ENCODE measurements at places on chromosomes 4 and X.

GRCh38 chr4:98199247-98199646, 56.0 kb upstream of the STPG2 start:
- DNase-seq = no peak

DNA sequence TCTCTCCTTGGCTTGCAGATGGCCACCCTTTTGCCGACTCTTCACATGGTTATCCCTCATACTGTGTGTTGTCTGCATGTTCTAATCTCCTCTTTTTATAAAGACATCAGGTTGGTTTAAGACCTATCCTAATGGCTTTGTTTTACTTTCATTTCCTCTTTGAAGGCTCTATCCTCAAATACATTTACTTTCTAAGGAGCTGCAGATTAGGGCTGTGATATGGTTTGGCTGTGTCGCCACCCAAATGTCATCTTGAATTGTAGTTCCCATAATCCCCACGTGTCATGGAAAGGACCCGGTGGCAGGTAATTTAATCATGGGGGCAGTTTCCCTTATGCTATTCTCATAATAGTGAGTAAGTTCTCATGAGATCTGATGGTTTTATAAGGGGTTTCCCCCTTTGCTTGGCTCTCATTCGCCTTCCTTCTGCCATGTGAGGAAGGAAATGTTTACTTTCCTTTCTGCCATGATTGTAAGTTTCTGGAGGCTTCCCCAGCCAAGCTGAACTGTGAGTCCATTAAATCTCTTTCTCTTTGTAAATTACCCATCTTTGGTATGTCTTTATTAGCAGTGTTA, 204.5 kb downstream of the RELL1 start:
- no peak for DNase-seq

- DNase-seq = no peak
Observed at GRCh38 chr4:105526656-105527055, 25.8 kb upstream of the ARHGEF38 start.

GRCh38 chr4:13527981-13528820, 16.1 kb downstream of the NKX3-2 start:
- DNase-seq = no peak

- no peak for DNase-seq
Observed at GRCh38 chr4:32042486-32043247, 1322.5 kb downstream of the PCDH7 start.

- DNase-seq = no peak
Observed at GRCh38 chrX:39497702-39498265, 600.0 kb downstream of the BCOR start.

GRCh38 chr4:140156529-140157171, 2.7 kb upstream of the MAML3 start:
- DNase-seq = no peak

DNA sequence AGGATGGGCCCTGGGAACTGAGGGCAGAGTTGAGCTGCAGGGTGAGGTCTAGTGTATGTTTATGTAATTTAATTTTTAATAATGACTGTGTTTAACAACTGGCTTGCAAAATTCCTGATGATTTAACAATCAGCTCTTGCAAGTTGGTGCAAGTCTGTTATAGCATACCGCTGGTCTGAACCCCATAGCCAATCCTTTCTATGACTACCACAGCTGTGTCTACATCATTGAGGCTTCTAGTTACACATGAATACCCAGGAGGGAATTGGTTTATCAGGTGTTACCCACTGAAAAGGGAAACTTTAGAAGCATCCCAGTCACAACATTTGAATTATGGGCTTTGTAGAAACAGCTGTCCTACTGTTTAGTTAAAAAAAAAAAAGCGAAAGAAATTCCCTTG, 38.3 kb downstream of the SUPT20HL1 start:
- no peak for DNase-seq

DNA sequence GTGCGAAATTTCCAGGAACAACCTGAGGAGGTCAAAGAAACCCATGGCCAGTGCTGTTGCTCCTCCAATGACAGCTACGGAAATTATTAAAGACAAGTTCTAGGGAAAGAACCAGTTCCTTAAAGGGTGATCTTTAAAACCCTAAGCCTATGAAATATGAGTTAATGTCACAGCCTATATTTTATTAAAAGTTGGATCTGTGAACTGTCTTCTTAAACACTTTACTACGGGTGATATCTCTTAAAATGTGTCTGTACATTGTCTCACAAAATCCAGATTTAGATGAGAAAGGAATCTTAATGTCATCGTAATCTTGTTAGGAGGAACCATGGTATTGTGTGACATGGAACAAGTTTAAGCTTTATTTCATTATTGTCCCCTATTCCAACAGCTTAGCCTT, 46.3 kb upstream of the VCX3B start:
- no peak for DNase-seq

DNA sequence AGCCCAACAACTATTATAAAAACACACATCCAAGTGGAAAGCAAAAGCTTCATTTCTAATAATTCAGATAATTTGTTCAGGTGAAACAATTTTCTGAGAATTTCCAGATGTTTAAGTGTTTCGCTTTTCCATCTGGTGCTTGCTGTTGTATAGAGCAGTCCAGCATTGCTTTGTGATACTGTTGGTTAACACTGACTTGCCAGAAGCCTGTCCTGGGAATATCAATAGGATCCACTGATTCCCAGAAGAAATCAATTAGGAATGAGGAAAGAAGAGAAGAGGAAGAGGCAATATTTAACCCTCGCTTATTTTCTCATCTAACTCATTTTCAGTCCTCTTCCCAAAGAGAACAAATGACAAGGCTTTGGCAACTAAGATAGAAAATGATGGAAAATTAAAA, 94.9 kb upstream of the DDIT4L start:
- DNase-seq = no peak

GRCh38 chrX:27186671-27187070, 276.5 kb downstream of the PPP4R3C start:
- peak; percentile 56 for DNase-seq

DNA sequence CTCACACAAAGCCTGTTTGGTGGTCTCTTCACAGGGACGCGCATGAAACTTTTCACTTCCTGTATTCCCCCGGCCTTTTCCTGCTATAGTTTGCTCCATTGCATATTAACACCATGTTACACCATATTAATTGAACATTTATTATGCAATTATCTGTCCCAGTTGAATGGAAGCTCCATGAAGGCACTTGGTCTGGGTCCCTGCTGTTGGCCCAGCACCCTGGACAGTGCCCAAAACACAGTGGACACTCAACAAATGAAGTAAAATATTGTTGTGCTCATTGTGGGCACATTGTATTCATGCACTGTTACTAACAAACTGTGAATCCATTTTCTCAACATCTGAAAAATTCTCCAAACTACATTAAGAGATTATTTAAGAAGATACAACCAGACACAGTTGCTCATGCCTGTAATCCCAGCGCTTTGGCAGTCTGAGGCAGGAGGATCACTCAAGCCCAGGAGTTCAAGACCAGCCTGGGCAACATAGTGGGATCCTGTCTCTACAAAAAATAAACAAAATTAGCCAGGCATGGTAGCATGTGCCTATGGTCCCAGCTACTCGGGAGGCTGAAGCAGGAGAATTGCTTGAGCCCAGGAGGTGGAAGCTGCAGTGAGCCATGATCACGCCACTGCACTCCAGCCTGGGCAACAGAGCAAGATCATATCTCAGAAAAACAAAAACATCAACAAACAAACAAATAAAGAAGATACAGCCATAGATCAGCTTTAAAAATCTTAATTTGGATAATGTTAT, 292.7 kb upstream of the TENM3 start:
- DNase-seq = no peak

GRCh38 chr4:127015667-127016117, 617.1 kb upstream of the INTU start:
- DNase-seq = no peak

Data from ELF-1 (cell line).